ENCODE measurements at places on chromosomes 2 and 18. TPM values are rescaled to one million over a fixed set of nuclear protein-coding genes. Genes with fewer than 3 reads are reported as not detected.

- no peak for DNase-seq
Measured at GRCh38 chr2:236577481-236578410, 8.1 kb downstream of the ACKR3 start.

- no peak for DNase-seq
Measured at GRCh38 chr2:232196802-232197201, 181.7 kb upstream of the ALPP start.

Gene UGT1A1
- total RNA-seq: not detected

Gene IL36A
- not detected for total RNA-seq

DNA sequence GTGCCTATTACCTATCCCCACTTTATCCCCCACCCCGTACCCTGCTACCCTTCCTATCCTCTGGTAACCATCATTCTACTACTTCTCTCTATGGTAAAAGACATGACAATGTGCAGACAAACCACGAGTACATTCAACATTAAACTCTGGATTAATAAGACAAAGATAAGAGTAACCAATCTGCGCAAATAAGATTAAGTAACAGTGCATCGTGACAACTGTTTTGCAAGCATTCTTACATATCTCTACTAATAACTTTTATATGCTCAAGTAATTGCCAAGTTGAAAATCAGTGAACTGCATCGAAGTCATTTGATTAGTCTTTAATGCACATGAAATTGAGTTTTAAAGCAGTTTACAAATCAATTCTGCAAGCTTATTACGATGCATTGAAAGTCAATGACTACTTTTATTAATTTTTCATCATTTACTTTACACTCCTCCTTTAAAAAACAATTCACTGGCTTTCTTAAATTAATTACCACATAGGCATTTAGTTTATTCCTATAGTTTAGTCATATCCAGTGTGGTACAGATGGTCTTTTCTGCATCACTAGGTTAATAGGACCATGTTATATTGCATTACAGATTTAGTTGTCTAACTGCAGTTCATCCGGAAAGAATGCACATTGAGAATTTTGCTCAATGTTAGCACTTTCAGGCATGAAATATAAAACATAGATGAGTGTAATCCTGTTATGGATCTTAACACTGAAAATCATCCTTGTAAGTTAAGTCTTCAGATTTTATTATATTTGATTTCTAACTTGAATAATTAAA is 178.1 kb downstream of the GCA start:
- no peak for DNase-seq

DNA sequence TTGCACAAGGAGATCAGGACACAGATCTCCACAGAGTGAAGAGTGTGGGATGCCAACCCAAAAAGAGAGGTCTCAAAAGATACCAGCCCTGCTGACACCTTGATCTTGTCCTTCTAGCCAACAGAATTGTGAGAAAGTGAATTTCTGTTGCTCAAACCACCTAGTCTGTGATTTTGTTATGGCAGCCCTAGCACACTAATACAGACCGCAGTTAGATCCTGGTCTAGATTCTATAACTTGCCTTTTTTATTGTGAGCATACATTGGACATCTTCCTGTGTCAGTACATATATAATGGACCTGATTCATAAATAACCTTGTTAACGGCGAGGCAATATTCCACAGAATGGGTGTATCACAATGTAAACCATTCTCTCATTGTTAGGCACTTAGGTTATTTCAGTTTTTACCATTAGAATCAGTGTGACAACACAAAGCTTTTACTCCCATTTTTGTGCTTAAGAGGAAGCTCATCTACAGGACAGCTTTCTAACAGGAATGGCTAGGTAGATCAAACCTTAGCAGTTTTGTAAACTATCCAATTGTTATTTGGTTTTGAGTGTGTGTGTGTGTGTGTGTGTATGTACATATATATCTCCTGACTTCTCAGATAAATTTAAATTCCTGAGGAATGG is 89.0 kb downstream of the ACSL3 start:
- no peak for DNase-seq

Gene SKOR2
- total RNA-seq: not detected

Gene NEB
- under 0.01 TPM for total RNA-seq

DNA sequence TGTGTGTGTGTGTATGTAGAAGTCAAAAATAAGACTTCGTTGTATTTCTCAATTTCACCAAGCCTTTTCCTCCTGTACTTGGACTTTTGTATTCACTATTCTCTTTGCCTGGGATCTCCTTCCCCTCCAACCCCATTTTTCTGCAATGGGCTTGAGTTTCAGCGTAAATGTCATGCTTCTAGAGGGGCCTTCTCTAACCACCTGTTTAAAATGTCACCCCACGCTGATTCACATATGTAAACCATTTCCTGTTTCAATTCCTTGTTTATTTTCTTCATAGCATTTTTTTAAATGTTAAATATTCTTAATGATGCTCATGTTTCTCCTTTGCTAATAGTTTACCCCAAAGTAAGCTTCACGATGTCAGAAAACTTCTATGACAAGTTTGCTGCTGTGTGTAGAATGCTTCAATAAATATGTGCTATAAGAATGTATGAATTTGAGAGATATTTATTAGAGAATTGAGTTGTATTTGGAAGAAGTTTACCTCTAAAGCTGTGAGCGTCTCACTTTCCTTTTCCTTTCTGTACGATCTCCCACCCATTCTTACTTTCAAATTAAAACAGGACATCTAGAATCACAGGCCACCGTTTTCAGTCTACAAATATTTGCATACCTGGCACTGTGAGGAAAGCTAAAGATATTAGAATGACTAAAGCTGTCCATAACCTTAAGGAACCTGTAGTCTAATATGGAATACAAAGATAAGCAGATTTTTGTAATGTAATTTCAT is 762.4 kb downstream of the LRRTM4 start:
- DNase-seq: no peak

GRCh38 chr2:85243101-85244072 is 84.4 kb downstream of the TGOLN2 start:
- no peak for DNase-seq

DNA sequence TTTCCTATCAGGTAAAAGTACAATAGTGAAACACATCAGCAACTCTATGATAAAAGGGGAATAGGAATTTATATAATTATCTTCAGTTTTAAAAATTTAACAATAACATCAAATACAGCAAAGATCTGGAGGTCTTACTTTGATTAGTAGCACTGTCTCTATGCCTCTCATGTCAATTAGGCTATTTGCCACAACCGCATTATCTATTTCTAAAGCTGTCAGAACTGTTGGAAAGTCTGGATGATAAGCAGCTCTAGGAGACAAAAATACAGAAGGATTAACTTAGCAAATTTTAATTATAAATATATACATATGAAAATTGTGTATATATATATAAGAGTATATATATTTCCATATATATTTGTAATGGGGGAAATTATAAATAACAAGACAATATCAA is 45.1 kb downstream of the SMC6 start:
- DNase-seq: no peak

- DNase-seq: no peak
Measured at GRCh38 chr18:67001052-67001451, 397.2 kb upstream of the CDH19 start.

DNA sequence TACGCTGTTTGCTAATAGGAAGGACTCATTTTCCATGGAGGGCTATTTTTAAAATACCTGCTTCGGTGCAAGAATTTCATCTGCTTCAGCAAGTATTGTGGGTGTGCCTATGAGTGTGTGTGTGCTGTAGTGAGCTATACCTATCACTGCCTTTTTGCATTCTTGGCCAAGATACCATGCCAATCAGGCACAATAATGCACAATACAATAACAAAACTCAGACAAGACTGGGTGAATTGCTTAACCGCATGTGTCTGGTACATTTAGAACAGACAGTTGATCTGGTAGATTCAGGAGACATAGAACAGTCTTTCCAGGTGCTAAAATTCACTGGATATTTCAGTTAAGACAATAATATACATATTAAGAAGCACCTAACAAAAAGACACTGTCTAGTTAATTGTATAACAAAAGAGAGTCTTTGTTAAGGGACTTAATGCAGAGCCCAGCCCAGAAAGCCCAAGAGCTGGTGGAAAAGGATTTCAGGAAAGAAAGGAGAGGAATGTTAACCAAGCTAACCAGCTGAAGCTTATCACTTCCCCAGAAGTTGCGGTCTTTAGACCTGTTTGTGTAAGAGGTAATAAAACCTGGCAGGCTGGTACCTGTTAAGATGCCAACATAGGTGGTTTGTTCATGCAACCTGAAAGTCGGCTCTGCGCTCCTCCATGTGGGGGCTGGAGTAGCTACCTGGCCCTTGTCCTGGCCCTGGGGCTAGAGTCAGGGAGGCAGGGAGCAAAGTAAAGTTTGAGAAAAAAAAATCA is 153.3 kb upstream of the RBMS1 start:
- no peak for DNase-seq

GRCh38 chr18:56639104-56639381 is 651 bp upstream of the TXNL1 start:
- no peak for DNase-seq

GRCh38 chr2:101355401-101356054 is 31.8 kb downstream of the CREG2 start:
- no peak for DNase-seq
